ENCODE measurements at places on chromosomes 2 and 18.

- DNase-seq, result no peak
These were observed 95.1 kb downstream of the CRIM1 start for GRCh38 chr2:36450466-36451196.

DNA sequence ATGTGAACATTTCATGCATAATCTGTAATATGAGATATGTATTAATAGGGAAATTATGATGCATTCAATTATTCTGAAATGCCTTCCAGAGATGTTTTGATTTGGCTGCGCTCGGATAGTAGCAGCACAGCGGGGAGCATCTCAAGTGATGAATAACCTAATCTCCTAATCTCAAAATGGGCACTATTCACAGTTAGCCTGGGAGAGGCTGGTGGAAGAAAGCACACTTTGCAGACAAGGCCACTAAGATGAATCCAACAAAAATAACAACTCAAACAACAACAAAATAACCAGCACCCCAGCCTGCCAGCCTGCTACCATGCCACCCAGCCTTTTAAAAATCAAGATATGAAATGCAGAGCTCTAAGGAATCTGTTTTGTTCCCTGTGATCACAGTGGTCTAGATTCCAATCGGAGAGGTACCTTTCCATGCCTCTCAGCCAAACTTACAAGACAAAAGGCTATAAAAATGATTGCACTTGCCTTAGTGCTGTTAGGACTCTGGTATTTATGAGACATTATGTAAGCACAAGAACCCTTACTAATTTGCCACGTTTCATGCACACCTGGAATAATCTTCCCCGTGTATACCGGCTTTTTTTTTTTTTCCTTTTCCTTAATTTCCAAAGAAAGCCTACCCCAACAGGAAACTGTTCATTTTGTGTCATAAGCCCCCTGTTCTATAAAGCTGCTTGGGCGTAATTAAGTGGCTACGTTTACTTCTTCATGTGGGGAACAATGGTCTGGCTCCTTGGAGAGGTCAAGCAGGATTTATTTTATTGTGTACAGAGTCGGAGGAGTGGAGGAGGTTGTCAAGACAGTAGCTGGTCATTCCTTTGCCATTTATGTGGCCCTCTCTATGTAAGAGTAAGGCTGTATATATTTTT, 526.9 kb upstream of the FANCL start:
- DNase-seq, result no peak

DNA sequence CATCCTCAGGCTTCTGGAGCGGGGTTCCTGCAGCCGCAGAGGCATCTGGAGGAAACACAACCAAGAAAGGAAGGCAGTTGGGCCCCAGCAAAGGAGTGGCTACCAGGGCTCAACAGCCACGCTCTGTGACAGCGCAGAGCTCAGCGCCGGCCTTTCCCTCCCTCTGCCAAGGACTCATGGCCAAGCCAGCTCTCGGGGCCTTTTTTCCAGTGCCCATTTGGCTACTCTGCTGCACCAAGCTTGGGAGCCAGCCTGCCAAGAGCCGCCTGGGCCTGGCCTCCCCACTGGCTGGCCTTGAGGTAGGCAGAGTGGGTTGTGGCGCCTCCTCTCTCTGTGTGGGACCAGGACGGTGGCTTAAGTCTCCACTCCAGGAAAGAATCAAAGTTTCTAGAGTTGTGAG, 7.2 kb upstream of the CCDC74A start:
- no peak for DNase-seq

DNA sequence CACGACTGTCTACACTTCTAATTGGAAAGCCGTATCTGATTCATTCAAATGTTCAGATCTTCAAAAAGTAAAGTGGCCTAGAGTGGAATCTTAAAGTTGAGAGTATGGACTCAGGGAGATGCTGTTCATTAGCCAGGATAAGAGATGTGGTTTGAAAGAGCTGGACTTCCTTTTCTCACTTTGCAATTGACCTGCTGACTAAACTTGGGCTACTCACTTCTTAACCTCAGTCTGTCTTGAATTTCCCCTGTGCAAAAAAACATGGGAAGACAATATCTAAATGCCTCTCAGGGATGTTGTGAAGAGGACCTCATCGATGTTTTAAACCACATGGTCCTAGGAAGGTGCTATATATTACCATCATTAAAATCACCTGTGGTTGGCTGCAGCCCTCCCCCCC, 64.1 kb downstream of the BCL2 start:
- DNase-seq, result no peak

Data from GM23338 (cell line).